Left ventricle myocardium inferior (tissue), 1 donor: ENCODE measurements at places on chromosomes 1 and 21. TPM values are rescaled to one million over a fixed set of nuclear protein-coding genes. Genes with fewer than 3 reads are reported as not detected.
A peak's percentile ranks its signal among the peaks of the same experiment; 100 is the strongest.

GRCh38 chr1:25427696-25428095 is 3.0 kb upstream of the MACO1 start:
- peaks cover 31% of the 10 kb centered on the region for H3K4me1 ChIP-seq
- H3K27ac ChIP-seq: no peak overlapping the region

Gene NBPF6
- not detected for total RNA-seq

Gene BCL2L15
- not detected for total RNA-seq

DNA sequence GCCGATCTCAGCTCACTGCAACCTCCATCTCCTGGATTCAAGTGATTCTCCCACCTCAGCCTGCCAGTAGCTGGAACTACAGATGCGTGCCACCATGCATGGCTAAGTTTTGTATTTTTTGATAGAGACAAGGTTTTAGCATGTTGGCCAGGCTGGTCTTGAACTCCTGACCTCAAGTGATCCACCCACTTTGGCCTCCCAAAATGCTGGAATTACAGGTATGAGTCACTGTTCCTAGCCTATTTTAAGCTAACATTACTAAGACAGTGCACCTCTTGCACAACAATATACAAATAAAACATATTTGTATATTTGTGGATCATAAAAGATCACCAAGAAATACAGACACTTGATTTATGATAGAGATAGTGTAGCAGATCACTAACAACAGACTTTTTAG is 139.1 kb downstream of the DUSP10 start:
- H3K4me3 ChIP-seq: no peak overlapping the region
- no peaks in the 10 kb centered on the region for H3K27me3 ChIP-seq
- no peaks in the 10 kb centered on the region for H3K4me1 ChIP-seq
- no peak overlapping the region for H3K27ac ChIP-seq

GRCh38 chr1:108149796-108150467 is 50.2 kb downstream of the SLC25A24 start:
- H3K36me3 ChIP-seq: peaks cover 95% of the 10 kb centered on the region
- H3K27ac ChIP-seq: no peak overlapping the region
- H3K27me3 ChIP-seq: no peaks in the 10 kb centered on the region
- no peak for DNase-seq
- H3K4me3 ChIP-seq: no peak overlapping the region
- H3K4me1 ChIP-seq: peaks cover 10% of the 10 kb centered on the region

DNA sequence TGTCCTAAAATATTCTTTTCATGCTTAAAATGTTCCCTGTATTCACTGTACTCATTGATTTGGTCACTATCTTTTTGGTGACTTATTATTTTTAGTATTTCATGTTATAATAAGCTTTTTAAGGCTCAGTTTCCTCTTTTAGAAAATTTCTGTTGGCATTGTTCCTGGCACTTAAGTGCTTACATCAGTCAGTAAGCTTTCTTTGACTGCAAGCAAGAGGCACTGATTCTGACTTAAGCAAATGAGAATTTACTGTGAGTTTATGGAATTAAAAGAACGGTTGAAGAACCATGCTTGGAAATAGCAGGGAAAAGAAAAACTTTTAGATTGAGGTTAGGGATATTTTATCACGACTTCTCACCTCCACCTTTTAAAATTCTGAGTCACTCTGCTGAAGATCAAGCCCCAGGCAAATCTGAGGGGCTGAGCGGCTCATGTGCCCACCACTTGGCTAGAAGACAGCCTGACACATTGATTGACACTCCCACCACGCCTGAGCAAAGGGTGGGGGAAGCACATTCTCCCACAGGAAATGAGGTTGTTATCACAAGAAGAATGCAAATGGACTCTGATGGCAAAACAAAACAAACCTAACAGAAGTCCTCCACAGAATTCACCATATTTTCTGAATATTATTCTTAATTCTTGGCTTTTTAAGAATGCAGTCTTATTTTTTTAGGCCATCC is 102.8 kb downstream of the KCTD3 start:
- no peaks in the 10 kb centered on the region for H3K36me3 ChIP-seq
- no peak overlapping the region for H3K27ac ChIP-seq
- DNase-seq: no peak
- H3K4me1 ChIP-seq: no peaks in the 10 kb centered on the region
- H3K4me3 ChIP-seq: no peak overlapping the region
- no peaks in the 10 kb centered on the region for H3K27me3 ChIP-seq

DNA sequence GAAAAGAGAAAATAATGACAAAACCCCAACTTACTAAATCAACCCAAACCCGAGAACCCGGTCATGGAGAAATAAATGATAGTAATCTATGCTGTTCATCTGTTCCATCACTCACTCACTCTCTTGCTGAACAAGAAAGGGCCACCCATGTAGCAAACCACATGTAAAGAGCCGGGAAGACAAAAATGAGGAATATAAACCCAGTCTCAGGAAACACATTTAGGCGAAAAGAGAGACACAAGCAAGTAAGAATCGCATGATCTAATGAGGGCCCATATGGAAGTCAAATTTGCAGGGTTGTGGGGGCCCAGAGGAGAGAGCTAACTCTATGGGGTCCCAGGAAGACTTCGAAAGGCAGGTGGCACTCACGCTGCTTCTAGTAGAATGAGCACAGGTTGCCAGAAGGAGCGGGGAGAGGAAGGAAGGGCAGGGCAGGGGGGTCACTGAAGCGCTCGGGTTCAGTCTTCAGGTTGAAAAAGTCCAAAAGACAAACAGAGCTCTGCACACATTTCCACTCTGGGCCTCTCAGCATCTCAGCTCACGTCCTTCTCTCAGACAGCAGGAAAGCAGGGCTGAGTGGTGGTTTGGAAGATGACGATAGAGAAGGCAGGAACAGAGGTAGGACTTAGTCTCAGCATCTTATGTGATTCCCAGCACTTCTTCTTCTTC is 142.9 kb upstream of the KRTAP19-8 start:
- H3K4me1 ChIP-seq: no peaks in the 10 kb centered on the region
- H3K36me3 ChIP-seq: no peaks in the 10 kb centered on the region
- no peak for DNase-seq
- H3K27me3 ChIP-seq: peaks cover 10% of the 10 kb centered on the region
- no peak overlapping the region for H3K4me3 ChIP-seq

- H3K36me3 ChIP-seq: no peaks in the 10 kb centered on the region
- no peak for DNase-seq
- H3K27me3 ChIP-seq: no peaks in the 10 kb centered on the region
- H3K4me3 ChIP-seq: no peak overlapping the region
Observed at GRCh38 chr21:32120230-32120629, 158.6 kb downstream of the MIS18A start.

DNA sequence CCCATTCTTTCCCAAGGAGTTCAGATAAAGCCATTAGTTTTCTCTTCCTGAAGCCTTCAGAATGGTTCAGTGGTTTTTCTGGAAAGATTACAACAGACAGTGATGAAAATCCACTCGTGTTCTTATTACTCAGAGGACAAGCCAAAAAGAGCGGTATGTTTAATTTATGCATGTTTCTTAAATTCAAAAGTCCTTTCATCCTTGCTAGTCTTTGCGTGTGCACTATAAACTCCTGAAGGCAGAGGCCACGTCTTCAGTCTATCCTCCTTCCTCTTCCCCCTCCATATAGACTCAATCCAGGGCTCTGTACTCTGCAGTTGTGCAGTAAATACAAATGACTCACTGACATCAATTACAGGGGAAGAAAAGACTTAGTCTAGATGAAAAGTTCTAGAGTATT is 409.2 kb upstream of the PLXNA2 start:
- peaks cover 33% of the 10 kb centered on the region for H3K27me3 ChIP-seq
- no peak overlapping the region for H3K27ac ChIP-seq
- DNase-seq: no peak
- H3K4me3 ChIP-seq: no peak overlapping the region
- H3K36me3 ChIP-seq: no peaks in the 10 kb centered on the region
- H3K4me1 ChIP-seq: no peaks in the 10 kb centered on the region

DNA sequence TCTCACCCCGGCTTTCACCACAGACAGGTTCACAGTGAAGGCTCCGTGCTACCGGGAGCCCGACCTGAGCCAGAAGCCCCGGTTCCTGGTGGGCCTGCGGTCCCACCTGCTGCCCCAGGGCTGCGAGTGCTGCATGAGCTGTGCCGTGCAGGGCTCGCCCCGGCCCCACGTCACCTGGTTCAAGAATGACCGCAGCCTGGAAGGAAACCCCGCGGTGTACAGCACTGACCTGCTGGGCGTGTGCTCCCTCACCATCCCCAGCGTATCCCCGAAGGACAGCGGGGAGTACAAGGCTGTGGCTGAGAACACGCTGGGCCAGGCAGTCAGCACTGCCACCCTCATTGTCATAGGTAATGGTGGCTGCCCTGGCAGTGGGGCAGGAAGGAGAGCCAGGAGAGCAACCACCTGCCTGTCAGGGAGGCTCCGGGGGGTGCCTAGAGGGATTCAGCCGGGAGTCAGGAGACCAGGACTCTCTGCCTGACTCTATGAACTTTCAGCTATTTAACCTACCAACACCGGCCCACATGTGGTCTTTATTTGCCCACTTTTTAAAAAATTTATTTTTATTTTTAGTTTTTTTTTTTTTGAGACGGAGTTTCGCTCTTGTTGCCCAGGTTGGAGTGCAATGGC is 36.4 kb downstream of the IGFN1 start:
- no peaks in the 10 kb centered on the region for H3K4me1 ChIP-seq
- DNase-seq: no peak
- H3K4me3 ChIP-seq: no peak overlapping the region
- no peaks in the 10 kb centered on the region for H3K36me3 ChIP-seq

DNA sequence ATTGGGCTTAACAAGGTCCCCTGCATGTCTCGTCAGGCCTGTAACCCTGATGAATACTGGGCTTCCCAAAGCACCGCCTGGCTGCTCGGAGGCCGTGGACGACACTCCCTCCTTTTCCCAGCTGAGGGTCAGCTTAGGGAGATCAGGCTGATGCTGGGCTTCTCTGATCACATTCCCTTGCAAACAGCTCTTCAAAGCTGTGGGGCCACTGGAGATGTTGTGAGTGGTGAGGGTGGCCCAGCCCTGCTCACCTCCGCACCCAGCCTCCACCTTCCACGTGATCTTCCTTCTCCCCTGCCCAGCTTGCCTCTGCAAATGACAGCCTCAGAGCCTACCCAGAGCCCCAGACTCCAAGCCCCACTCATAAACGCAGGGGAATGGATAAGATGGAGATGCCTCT is 195.4 kb downstream of the GRIK3 start:
- no peaks in the 10 kb centered on the region for H3K36me3 ChIP-seq
- H3K27me3 ChIP-seq: peaks cover 98% of the 10 kb centered on the region
- no peaks in the 10 kb centered on the region for H3K4me1 ChIP-seq
- no peak overlapping the region for H3K27ac ChIP-seq
- no peak overlapping the region for H3K4me3 ChIP-seq

- DNase-seq: peak; percentile 24
- H3K36me3 ChIP-seq: no peaks in the 10 kb centered on the region
- no peak overlapping the region for H3K4me3 ChIP-seq
- H3K4me1 ChIP-seq: peaks cover 7% of the 10 kb centered on the region
- no peak overlapping the region for H3K27ac ChIP-seq
Observed at GRCh38 chr1:53678507-53678906, 60.5 kb downstream of the GLIS1 start.

DNA sequence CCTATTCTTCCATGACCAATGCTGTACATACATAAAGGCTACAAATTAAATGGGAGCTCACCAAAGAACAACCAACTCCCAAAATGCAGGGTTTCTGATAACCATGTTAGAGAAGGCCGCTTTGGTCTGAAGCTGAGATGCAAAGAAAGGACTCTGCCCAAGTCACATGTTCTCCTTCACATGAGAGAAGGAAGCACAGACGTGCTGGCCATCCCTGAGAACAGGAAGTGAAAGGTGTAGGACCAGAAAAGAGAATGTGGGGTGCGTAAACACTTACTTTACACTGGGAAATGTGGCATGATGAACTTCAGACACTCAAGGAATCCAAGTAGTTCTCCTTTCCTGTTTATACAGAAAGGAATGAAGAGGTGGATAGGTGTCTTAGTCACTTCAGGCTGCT is 31.7 kb upstream of the TADA1 start:
- DNase-seq: no peak
- H3K36me3 ChIP-seq: no peaks in the 10 kb centered on the region
- no peak overlapping the region for H3K27ac ChIP-seq
- H3K4me1 ChIP-seq: no peaks in the 10 kb centered on the region
- H3K4me3 ChIP-seq: no peak overlapping the region
- peaks cover 5% of the 10 kb centered on the region for H3K27me3 ChIP-seq

DNA sequence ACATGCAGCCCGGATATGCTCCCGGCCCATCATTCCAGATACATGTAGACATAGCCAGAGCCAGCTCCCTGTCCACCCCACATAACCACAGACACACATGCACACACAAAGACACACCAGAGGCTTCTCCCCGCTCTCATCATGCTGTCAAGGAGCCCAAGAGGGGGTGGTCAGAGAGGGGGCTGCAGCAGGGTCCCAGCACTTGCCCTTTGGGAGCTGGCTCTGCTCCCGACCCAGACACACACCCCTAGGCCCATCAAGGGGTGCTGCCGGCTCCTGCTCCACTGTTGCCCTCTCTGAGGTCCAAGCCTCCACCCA is 2.6 kb downstream of the PTAFR start:
- no peaks in the 10 kb centered on the region for H3K36me3 ChIP-seq
- H3K27me3 ChIP-seq: no peaks in the 10 kb centered on the region
- DNase-seq: no peak
- peak overlapping the region; percentile 27 for H3K4me3 ChIP-seq
- H3K27ac ChIP-seq: peak overlapping the region; percentile 50

DNA sequence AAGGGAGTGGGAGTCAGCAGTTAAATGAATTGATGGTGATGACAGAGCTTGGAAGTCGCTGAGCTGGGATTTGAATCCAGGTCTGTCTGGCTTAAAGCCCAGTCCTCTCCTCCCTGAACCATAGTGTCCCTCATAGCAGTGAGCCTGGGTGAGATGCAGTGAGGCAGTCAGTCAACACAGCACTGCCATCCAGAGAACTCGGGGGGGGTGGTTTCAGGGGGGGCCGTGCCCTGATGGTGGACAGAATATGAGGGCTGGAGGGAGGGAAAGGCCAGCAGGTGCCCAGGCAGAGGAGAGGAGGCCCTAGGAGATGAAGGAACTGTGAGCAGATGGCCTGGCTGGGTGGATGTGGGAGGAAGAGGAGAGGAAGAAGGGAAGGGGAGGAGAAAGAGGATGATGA is 405.6 kb downstream of the PTPRU start:
- no peaks in the 10 kb centered on the region for H3K36me3 ChIP-seq
- no peaks in the 10 kb centered on the region for H3K4me1 ChIP-seq
- no peak overlapping the region for H3K27ac ChIP-seq
- no peak for DNase-seq
- peaks cover 47% of the 10 kb centered on the region for H3K27me3 ChIP-seq

DNA sequence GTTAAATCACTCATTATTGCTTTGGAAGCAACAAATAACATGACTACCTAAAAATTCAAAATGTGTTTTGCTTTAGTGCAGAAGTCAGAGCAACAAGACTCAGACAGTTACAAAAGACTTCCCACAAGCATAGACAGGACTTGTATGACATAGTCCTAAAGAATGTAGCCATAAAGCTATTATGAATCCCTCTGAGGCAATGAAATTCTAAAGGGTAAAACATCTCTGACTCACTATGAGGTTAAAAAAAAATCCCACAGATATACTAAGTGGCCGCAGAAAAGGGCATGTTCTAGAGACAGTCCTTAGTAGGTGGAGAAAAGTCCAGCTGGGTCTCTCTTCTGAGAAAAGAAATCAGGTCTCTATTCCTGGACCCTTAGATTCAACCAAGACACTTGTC is 4.9 kb downstream of the PRKAB2 start:
- no peaks in the 10 kb centered on the region for H3K27me3 ChIP-seq
- H3K36me3 ChIP-seq: peaks cover 37% of the 10 kb centered on the region
- no peak for DNase-seq
- H3K4me3 ChIP-seq: no peak overlapping the region
- no peak overlapping the region for H3K27ac ChIP-seq
